Fibroblast of the aortic adventitia (primary cell): ENCODE measurements at places on chromosomes 12 and 14.
A peak's percentile ranks its signal among the peaks of the same experiment; 100 is the strongest.

GRCh38 chr12:4355156-4356040, 24.1 kb downstream of the FGF23 start:
- no peak for DNase-seq

DNA sequence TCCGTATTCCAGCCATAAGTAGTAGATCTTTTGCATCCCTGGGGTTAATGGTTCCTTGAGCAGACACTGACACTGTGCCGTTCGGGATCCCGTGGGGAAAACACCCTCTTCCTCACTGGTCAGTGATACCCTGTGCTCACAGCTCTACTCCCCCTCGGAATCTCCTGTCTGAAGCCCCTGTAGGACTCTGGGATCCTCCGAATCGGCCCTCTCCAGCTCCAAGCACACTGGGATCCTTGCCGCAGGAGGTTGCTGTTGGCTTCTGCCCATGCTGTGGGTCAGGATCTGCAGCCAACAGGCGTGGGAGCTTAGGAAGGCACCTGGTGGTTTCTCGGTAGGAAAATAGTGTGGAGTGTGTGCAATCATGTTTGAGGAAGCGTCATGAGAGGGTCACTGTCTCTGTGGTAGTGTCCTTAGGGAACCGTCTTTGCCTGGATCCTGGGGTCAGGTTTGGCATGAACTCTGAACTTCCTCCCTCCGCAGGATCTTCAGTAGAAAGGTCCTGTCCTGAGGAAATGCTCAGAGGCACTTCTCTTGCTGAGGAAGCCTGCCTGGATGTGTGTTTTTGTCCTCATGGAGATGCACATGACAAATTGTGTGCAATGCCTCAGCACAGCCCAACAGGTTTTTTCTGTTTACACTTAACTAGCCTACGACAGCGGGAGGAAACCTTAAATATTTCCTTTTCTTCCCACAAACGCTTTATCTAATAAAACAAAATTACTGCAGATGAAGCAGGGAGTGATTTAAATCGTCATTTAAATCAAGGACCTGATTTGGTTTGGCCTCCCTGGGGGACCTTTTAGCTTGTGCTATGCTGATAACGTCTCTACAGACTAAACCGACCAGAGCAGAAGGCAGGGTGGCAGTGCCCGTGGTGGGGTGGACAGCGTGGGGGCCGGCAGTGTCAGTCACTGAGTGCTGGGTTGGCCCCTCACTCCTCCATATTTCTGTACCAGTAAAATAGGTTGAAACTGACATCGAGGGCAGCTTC, 18.7 kb downstream of the FBXL14 start:
- peak; percentile 66 for DNase-seq

DNA sequence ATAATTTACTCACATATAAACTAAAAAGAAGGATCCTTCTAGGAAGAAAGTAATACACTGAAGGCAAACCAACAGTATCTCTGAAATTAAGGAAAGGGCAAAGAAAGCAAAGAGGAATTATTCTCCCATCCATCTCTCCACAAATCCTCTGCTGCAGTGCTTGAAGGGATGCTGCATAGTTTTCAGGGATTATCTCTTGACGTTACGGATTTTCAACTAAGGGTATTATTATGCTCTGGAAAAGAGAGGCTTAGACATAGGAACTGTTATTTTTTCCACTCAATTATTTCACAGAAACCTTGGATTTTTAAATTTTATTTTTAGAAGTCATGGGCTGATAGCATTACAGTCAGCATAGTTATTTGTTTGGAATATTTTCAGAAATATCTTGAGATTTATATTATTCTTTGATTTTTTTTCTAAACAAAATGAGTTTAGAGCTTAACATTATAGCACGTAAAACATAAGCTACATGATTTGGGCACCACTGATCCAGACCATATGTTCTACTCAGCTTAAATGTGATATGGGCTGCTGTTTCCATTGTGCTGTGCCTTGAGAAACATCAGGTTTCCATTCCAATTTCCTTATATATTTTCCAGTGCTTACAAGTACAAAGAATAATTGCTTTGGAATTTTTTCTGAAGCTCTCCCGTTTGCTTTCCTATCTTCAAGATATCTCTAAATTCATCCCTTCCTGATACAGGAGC, 57.9 kb upstream of the DCN start:
- no peak for DNase-seq

- no peak for DNase-seq
These were observed 163.9 kb upstream of the TMTC2 start for GRCh38 chr12:82522762-82523161.

GRCh38 chr12:78096909-78097597, 266.4 kb downstream of the NAV3 start:
- peak; percentile 75 for DNase-seq

DNA sequence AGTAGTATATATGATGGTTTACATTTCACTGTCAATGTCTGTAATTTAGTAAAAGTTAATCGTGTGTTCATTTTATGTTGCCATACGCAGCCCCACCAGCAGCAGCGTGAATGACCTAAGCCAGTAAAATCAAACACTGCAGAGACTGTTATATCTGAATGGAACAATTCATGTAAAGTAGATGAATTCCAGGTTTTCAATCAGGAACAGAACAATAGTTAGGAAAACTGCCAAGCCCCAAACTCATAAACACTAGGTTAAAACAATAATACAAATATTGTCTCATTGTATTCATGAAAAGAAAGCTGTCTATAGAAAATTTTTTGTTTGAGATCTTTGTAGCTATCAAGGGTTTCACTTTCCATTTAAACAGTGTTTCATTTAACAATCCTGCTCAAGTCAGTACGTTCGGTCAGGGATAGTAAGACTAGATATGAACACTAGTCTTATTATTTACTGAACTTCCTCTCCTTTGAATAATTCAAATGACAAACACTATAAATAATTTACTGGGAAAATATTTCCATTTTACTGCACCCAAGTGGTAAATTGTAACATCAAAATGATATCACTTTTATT, 256.8 kb upstream of the FLRT2 start:
- DNase-seq = peak; percentile 33

DNA sequence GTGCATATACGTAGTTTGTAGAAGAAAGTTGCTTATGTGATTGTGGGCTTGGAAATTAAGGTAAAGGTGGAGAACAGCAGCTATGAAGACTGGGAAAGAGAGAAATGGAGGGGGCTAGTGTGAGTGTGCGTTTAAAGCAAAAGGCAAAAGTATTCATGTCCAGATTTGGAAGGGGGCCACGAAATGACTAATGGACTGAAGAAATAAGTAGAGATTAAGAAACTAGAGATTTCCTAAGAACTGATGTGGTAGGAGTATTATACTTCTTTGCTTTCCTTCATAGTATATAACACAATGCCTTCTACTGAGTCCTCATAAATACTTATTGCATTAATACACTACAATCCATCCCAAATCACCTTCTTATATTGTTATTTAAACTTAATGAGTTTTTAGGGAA, 298.6 kb upstream of the NOVA1 start:
- DNase-seq = peak; percentile 90

DNA sequence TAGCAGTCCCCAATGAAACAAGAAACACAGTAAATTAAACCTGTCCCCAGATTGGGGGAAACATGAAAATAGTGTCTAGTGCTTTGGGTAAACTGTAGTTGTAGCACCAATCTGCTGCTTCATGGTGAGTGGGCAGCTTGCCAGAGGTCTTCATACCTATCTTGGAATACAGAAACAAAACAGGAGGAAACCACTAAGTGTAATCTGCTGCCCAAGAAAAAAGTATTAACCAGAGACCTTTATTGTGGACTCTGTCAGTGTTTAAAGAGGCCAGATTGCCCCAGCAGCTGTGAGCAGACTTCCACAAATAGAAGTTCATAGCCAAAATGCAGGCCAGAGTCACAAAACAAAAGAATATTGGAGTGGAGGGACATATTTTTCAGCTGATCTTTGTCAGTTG, 2.3 kb downstream of the ISCU start:
- peak; percentile 46 for DNase-seq

DNA sequence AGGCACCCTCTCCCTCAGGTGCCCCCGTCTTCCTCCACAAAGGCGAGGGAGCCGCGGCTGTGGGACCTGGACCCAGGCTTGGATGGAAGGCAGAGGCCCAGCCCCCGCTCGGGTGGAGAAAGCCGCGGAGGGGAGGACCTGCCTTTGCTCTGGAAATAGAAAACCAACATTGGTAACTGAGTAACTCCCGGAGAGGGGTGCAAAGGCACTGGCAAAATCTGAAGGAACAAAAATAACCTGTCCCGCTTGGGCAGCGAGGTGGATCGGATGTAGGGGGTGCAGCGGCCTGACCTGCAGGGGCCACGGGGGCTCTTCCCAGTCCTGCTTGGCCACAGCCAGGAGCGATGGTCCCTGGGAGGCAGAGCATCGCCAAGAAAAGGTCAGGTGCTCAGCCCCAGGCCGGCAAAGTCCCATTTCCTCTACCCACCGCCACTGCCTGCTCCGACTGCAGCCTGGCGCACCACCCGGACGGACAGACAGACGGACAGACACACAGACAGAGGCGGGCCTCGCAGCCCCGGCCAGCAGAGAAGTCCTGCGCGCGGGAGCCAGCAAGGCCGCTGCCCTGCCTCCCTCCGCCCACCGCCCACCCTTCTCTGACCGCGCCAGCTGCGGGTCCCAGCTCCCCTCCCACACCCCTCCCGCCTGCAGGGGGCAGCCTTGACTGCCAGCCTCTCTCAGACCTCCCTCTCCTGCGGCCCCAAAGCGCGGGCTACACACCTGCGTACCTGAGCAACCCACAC, 21.4 kb upstream of the TMEM106C start:
- DNase-seq = no peak

DNA sequence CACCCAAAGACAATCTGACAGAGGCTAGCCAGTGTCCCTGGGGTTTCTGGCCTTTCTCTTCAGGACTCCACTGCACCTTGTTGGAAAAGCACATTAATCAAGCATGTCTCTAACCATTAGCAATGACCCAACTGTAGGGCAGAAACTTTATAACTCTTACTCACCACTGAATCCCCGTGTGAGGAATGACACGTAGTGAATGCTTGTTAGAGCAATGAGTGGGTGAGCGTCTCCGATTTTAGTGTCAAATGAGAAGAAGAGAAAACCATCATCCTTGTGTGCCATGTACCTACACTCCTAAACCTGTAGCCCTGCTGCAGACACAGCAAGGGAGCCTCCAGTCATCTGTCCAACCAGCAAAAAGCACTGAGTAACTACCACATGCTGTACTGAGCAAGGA, 56.5 kb upstream of the GPR68 start:
- no peak for DNase-seq

DNA sequence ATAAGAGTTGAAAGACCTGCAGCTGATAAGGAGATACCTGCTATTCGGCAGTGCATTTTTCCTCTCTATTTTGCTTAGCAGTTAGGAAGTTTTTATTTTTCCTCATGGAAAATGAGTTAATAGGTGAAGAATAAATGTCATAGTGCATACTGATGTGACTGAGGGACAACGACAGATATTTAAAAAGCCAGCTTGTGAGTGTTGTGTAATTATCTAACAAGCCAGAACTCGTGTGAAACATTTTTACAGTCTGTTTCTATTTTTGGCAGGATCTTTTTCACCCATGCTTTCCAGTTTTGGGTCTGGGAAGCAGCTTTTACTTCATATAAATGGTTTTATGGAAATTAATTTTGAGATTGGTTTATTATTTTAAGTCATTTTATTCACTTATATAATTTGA, 2.9 kb downstream of the FBXO34 start:
- DNase-seq = no peak

DNA sequence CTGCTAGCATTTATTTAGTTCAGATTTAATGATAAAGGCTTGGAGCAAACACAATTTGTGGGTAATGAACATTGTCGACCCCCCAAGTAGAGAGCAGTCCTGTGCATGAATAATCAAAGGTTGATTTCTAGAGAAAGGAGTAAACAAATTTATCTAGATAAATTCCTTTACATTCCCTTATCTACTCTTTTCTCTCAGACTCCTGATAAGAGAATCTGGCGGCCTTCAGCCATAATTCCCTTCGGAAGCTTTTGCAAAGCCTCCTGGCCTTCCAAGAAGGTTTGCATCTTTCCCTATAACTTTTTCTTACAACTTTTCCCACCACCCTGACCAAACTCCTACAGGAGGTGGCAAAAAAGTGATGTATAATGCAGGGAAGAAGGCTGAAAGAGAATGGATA, 42.1 kb downstream of the TMTC3 start:
- DNase-seq = no peak
